Stimulated activated CD4-positive, alpha-beta T cell treated with anti-CD3 and anti-CD28 coated beads, Interleukin-1b, Interleukin-23, amount 100 ng/mL, for 24 hours (primary cell): ENCODE measurements at places on chromosomes 1 and 21.

DNA sequence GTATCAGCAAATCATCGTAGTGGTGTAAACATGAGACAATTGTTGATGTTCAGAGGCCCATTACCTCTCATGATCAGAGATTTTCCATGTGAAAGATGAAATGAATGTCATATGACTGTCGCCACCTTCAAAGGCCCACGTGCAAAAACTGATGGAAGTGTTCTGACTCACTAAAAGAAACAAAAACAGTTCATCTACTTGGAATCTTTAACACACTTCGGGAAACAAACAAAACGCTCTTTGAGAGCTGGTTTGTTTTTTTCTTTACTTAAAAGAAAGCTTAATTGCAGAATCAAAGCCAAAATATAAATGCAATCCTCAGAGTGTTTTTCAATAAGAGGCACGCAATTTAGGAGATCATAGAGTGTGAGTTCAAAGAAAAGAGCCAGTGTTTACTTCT lies 100.8 kb downstream of the PLPPR4 start:
- no peak for DNase-seq

DNA sequence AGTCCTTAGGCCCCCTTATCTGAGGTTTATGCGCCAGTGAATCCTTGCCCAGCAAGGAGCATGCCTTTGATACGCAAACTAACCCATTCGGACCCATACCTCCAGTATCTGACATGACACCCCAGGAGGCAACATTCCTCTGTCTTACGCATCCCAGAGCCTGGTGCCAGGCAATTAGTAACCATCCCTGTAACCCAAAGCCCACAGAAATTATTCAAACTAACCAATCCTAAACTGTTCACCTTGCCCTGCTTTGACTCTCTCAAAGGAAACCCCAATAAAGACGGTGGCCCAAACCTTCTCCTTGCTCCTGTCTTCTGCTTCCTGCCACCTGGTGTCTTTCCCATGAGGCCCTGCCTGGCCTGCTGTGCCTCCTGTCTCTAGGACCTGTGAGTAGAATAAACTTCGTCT lies 36.4 kb downstream of the ZNF496 start:
- no peak for DNase-seq

DNA sequence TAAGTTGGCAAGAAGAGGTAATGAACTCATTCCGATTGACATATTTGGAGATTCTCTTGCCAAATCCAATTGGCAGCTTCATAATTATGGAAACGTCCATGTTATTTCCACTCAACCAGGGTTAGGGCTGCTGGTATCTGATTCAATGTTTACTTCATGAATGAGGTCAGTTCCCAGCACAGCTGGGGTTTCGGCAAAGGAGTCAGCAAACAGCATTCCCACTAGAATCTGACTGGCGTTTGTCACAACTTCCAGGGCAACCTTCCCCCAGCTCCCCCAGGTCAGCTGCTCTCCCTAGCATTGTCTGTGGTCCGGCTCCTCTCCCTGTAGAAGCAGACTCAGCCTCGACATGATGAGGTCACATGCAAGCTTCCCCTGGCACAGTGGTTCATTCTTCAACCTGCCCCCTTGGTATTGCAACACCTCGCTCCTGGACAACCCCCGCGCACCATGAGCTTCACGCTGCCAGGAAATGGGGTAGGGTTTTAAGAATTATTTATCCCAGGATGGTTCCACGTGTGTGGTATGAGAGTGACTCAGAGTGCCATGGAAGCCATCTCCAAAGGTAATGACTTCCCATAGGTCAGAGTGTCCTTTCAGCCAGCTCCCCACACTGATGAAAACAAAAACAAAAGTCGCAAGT lies 100.7 kb upstream of the SLC25A33 start:
- DNase-seq, result no peak

- no peak for DNase-seq
Measured at GRCh38 chr1:155247667-155248553, 7.4 kb downstream of the ENTREP3 start.

DNA sequence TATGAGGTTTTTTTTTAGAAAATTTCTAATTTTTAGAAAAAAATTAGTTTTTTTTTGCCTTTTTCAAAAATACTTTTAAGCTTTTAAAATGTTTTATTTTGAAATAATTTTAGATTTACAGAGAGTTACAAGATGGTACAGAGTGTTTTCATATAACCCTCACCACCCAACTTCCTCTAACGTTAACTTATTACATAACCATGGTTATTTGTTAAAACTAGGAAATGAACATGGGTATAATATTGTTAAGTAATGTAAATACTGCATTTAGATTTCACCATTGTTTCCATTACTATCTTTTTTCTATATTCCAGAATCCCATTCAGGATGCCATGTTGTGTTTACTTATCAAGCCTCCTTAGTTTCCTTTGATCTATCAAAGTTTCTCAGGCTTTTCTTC lies 45.2 kb upstream of the ST6GALNAC3 start:
- DNase-seq, result no peak

- DNase-seq, result no peak
Measured at GRCh38 chr1:154735804-154736168, 127.8 kb upstream of the ADAR start.
